Endothelial cell of coronary artery (primary cell): ENCODE measurements at places on chromosomes 2 and 18. TPM values are rescaled to one million over a fixed set of nuclear protein-coding genes. Genes with fewer than 3 reads are reported as not detected.

Gene LYPD6B
- not detected in 2 replicates for total RNA-seq

Gene ATP8B1
- 67.1 and 67.3 TPM in 2 replicates for total RNA-seq

Gene LIMS4
- 19.5 and 20.7 TPM in 2 replicates for total RNA-seq

Gene ICA1L
- total RNA-seq, result 1.3 and 1.8 TPM in 2 replicates

Gene CNTNAP5
- total RNA-seq, result 0.09 TPM in 1 of 2 replicates, not detected in the other

Gene RAB6D
- total RNA-seq, result not detected in 2 replicates

Gene POTEC
- total RNA-seq, result not detected in 2 replicates

Gene SH3RF3
- total RNA-seq, result 5.2 and 6.1 TPM in 2 replicates

Gene MLPH
- 13.8 TPM in 1 of 2 replicates, not detected in the other for total RNA-seq

Gene ARHGEF33
- 0.09 and 0.38 TPM in 2 replicates for total RNA-seq

Gene DSG4
- not detected in 2 replicates for total RNA-seq

Gene IKZF2
- 0.09 and 14.5 TPM in 2 replicates for total RNA-seq

Gene NEB
- total RNA-seq, result 0.19 and 0.45 TPM in 2 replicates

Gene IL36G
- total RNA-seq, result not detected in 2 replicates

Gene HAUS1
- total RNA-seq, result 36.8 and 39.7 TPM in 2 replicates

Gene EML4
- total RNA-seq, result 23.1 and 23.5 TPM in 2 replicates

Gene PROM2
- total RNA-seq, result under 0.01 and 0.19 TPM in 2 replicates

Gene ITPRIPL1
- 0.75 and 0.99 TPM in 2 replicates for total RNA-seq

Gene DOCK10
- 17.6 and 24.0 TPM in 2 replicates for total RNA-seq

Gene EVA1A
- 88.6 and 116 TPM in 2 replicates for total RNA-seq

Gene HDAC4
- 9.4 and 10.6 TPM in 2 replicates for total RNA-seq

Gene CNDP1
- total RNA-seq, result not detected in 2 replicates

Gene DBI
- total RNA-seq, result 77.4 and 83.5 TPM in 2 replicates

Gene ATOH8
- total RNA-seq, result 3.9 and 13.7 TPM in 2 replicates

Gene IL18R1
- 2.5 and 3.7 TPM in 2 replicates for total RNA-seq

Gene C1GALT1C1L
- total RNA-seq, result 0.09 TPM in 2 replicates

Gene GALR1
- not detected in 2 replicates for total RNA-seq

Gene EFR3B
- total RNA-seq, result 0.28 and 0.81 TPM in 2 replicates

Gene CRYGC
- total RNA-seq, result not detected in 2 replicates

Gene GORASP2
- 26.7 and 27.1 TPM in 2 replicates for total RNA-seq

Gene UGT1A3
- total RNA-seq, result not detected in 2 replicates

Gene WIPF1
- 7.6 and 9.1 TPM in 2 replicates for total RNA-seq

Gene TLX2
- total RNA-seq, result not detected in 2 replicates

Gene CFAP65
- total RNA-seq, result under 0.01 TPM in 1 of 2 replicates, not detected in the other

Gene FEV
- total RNA-seq, result not detected in 2 replicates

Gene LAMA3
- total RNA-seq, result 3.0 and 3.1 TPM in 2 replicates

Gene UGT1A10
- not detected in 2 replicates for total RNA-seq

Gene METAP1D
- 3.1 and 3.7 TPM in 2 replicates for total RNA-seq

Gene TMEM17
- total RNA-seq, result 0.47 and 1.4 TPM in 2 replicates

Gene SLC23A3
- 1.1 and 3.5 TPM in 2 replicates for total RNA-seq

Gene CD207
- total RNA-seq, result under 0.01 TPM in 1 of 2 replicates, not detected in the other

Gene HTR2B
- total RNA-seq, result 0.09 and 1.2 TPM in 2 replicates

Gene NEU2
- total RNA-seq, result not detected in 2 replicates

Gene ANO7
- total RNA-seq, result 0.45 and 0.47 TPM in 2 replicates

Gene OSR1
- 1.8 TPM in 1 of 2 replicates, not detected in the other for total RNA-seq

Gene REG3A
- not detected in 2 replicates for total RNA-seq

Gene MBD1
- 47.3 and 77.2 TPM in 2 replicates for total RNA-seq

Gene FN1
- total RNA-seq, result 3,205 and 7,933 TPM in 2 replicates

Gene LOXHD1
- not detected in 2 replicates for total RNA-seq

Gene ARHGAP15
- not detected in 2 replicates for total RNA-seq

Gene PSTPIP2
- total RNA-seq, result 4.8 TPM in 2 replicates

Gene PNPT1
- total RNA-seq, result 28.9 and 30.4 TPM in 2 replicates

Gene BUB1
- 12.2 and 30.2 TPM in 2 replicates for total RNA-seq

Gene RNU2-63P
- total RNA-seq, result 10.1 and 284 TPM in 2 replicates
